Cortex of kidney (tissue), 1 donor: ENCODE measurements at places on chromosomes 2 and 18.

DNA sequence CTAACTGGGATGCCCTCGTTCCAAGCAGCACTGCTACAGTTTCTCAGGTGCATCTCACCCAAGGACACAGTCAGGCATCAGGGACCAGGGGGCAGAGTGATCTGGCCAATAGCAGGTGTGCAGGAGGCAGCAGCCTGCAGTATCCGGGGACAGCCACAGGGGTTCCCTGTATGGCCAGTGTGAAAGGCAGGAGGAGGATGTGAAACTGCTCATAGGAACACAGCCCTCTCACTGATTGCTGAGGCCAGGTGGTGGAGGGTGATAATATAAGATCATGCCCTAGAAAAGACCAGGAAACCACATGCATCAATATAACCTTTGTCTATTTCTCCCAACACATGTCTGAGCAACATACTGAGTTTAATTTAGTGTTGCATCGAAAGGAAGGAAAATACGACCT is 112.7 kb upstream of the TACR1 start:
- no peak for DNase-seq

DNA sequence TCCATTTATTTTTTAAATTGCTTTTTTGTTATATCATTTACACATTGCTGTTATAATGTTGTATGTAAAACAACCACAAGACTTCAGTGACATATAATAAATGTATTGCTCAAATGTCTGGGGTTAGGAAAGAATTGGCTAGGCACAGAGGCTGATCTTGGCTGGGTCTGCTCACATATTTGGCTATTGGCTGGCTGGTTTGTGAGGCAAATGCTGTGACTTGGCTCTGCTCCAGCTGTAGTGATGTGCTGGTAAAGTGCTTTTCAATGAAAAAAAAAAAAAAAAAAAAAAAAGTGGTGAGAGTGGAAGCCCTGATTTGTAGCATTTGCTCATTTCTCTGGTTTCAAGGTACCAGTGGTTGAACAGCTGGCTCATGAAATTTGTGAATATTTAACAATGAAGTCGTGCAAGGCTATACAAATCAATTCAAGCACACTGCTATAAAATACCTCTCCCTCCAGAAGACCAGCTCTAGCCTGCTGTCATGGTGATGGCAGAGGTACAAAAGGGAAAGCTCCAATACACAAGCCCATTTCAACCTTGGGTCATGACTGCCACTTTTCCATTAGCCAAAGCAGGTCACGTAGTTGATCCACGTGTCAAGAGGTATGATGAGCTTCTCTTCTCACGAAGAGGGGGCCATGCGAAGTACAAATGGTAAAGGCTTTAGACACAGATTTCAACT is 43.7 kb upstream of the RIT2 start:
- DNase-seq = no peak

DNA sequence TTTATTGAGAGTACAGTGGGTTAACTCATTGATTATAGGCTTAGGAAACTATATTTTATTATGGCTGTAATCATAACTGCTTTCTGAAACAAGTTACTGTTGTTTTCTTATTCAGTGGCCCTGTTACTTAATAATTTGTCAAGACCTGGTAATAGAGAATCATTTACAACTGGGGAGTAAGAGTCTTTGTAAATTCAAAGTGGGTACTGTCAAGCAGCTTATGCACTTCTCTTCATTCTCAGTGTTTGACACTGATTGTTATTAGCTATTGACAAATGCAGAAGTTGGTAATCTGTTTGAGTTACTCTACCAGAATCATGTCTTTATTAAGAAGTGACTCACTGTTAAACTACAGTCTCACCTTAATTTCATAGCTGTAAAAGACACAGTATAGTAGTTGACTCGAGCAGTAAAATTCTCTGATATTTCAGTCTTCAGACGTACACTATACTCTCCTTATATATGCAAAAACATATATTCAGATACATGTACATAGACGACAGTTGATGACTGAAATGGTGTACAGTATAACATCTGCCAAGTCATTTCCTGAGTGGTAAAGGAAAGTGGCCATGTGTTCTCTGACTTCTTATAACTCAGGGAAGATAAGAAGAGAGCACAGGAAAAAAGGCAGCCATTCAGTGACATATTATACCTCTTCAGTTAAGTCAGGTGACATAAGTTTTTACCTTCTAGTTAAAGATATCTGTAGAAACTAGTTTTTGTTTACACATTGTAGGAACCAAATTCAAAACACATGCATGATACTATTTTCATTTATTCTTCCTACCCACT is 36.0 kb upstream of the TTC27 start:
- no peak for DNase-seq

DNA sequence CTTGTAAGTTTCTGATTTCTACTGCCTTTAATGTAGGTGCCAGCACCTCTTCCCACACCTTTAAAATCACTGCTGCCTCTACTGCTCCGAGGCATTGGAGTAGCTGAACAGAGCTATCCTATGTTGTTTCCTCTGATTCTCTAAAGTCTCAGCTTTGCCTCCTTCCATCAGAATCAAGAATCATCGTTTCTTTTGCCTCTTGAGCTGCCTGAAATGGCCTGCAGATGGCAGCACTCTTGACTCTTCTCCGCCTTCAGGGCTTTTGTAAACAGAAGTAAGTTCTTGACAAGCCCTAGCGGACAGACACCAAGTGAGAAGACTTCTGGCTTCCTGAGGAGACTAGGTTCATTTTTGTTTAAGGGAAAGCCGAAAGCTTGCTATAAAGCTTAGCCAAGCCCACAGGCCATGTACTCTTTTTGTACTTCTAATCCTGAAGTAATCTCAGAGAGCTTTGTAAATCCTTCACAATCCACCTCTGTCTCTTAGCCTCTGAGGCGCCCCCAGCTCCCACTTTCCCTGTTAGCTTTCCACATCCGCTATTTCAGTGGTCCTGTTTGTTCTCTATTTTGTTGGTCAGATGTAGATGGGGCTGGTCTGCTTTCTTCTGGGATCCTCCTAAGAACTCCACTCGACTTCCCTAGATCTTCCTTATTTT is 48.4 kb downstream of the GTF3C3 start:
- DNase-seq = no peak

GRCh38 chr2:7400628-7401027 is 483.4 kb downstream of the RNF144A start:
- no peak for DNase-seq

DNA sequence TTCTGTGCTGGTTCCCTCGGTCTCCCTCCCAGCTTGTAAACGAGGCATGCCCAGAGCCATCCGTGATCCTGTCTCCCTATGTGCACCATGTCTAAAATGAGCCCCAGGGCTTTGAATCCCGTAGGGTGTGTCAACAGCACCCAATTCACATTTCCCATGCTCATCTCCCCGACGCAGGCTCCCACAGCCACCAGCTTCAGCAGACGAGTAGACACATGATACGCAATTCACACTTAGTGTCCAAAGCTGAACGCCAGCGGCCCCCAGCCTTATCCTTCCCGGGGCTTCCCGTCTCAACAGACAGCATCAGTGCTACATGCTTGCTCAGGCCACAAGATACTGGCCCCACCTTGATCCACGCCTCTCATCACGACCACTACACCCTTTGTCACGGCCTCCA is 88.1 kb downstream of the EIPR1 start:
- DNase-seq = no peak

- no peak for DNase-seq
Measured at GRCh38 chr18:51278045-51278649, 80.7 kb upstream of the MEX3C start.

DNA sequence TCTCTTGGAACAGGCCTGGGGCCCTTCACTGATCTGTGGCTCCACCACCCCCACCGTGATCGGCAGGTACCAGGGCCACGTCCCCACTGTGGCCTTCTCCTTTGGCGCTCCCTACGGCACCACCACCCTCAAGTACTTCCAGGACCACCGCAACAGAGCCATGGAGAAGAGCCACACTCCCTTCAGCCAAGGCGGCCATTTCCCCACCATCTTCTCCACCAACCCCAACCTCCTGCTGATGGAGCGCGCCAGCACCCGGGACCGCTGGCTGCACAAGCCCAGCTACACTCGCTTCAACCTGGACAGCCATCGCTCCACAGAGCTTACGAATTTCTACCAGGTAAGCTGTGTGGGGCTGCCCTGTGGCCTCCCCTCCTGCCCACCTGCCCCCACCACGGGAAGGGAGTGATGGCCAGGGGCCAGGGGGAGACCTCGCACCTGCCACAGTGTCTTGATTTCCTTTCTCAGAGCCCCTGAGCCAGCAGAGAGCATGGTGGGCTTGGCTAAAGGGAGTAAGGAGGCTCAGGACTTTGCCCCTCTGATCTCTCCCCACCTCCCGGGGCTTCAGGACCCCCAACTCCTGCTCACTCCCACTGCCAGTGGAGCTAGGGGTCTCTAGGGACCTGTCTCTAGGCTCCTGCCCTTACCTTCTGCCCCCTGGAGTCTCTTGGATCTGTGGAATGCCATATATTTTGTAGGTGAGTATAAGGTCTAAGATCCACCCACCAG is 65.2 kb downstream of the CIB4 start:
- DNase-seq = no peak

- DNase-seq = no peak
Measured at GRCh38 chr2:209191139-209191538, 232.7 kb upstream of the MAP2 start.

- no peak for DNase-seq
Measured at GRCh38 chr2:197669077-197669476, 6.3 kb downstream of the RFTN2 start.

DNA sequence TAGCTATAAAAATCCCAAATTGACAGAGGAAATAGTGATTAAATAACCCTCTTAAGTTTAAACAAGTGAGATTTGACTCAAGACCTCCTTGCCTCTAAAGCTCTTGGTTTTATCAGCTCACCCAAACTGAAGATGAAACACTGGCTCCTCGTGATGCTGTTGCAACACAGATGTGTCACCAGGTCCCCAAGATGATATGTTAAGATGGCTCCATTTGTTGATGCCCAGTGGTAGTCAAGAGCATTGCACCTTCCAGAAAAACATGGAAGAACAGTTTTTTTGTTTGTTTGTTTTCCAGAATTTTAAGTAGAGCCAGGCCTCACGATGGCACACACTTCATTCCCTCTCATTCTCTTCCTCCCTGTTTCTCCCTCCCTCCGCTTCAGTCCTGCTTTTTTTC is 399.8 kb downstream of the TXNL1 start:
- no peak for DNase-seq

- DNase-seq = no peak
Measured at GRCh38 chr2:229740279-229740678, 25.9 kb upstream of the DNER start.

GRCh38 chr2:204625135-204625534 is 79.9 kb downstream of the PARD3B start:
- DNase-seq = no peak

- DNase-seq = no peak
Measured at GRCh38 chr2:67760995-67761394, 301.8 kb downstream of the C1D start.

DNA sequence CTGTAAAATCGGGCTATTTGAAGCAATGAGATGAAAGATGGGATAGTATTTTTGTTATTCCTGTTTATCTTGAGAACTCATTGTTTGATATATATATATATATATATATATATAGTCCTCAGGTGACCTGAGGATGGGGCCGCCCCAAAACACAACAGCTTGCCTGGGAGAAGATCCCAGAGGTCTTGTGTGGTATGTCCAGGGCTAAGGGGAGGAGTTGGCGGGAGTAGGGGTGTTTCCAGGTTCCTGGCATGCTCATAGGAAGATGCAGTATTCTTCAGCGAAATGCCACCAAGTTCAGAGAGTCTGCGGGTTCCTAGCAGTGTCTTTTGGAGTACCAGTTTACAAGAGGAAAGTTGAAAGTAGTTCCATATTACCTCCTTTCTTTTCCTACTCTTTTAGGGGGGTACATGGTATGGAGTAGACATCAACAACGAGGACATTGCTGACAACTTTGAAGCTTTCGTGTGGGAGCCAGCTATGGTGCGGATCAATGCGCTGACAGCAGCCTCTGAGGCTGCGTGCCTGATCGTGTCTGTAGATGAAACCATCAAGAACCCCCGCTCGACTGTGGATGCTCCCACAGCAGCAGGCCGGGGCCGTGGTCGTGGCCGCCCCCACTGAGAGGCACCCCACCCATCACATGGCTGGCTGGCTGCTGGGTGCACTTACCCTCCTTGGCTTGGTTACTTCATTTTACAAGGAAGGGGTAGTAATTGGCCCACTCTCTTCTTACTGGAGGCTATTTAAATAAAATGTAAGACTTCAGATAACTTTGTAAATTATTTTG is 18.3 kb downstream of the CCT7 start:
- no peak for DNase-seq

- no peak for DNase-seq
Measured at GRCh38 chr2:120256651-120257000, 4.0 kb downstream of the RALB start.

- no peak for DNase-seq
Measured at GRCh38 chr2:209577376-209578357, 153.8 kb downstream of the MAP2 start.

GRCh38 chr2:144240656-144241339 is 279.1 kb downstream of the ZEB2 start:
- no peak for DNase-seq

- DNase-seq = no peak
Measured at GRCh38 chr18:58321986-58322385, 278.0 kb downstream of the NEDD4L start.

GRCh38 chr2:206092297-206092696 is 6.3 kb upstream of the INO80D start:
- no peak for DNase-seq

GRCh38 chr2:124248386-124248785 is 223.3 kb downstream of the CNTNAP5 start:
- no peak for DNase-seq

- no peak for DNase-seq
Measured at GRCh38 chr18:36843784-36844183, 14.9 kb downstream of the KIAA1328 start.

- DNase-seq = no peak
Measured at GRCh38 chr2:182971820-182972547, 66.3 kb downstream of the NCKAP1 start.

DNA sequence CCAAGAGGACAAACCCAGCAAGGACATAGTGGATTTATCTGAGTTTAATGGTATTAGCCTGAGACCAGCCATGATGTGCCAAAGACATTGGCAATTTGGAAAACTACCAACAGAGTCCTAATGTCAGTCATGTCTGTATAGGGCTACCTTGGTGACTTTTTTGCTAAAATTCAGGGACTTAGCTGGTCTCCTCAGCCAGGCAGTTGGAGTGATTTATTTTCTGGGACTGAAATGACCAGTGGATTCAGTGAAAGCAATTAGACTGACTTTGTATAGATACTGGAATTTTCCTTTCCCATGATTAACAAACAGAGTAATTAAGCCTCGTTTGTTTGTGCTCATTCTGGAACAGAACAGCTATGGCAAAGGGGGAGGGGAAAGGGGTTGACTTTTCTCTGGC is 55.0 kb downstream of the LYPD6 start:
- DNase-seq = no peak

GRCh38 chr2:105177536-105178254 is 63.8 kb upstream of the GPR45 start:
- no peak for DNase-seq
